ENCODE measurements at places on chromosomes 4 and X.

DNA sequence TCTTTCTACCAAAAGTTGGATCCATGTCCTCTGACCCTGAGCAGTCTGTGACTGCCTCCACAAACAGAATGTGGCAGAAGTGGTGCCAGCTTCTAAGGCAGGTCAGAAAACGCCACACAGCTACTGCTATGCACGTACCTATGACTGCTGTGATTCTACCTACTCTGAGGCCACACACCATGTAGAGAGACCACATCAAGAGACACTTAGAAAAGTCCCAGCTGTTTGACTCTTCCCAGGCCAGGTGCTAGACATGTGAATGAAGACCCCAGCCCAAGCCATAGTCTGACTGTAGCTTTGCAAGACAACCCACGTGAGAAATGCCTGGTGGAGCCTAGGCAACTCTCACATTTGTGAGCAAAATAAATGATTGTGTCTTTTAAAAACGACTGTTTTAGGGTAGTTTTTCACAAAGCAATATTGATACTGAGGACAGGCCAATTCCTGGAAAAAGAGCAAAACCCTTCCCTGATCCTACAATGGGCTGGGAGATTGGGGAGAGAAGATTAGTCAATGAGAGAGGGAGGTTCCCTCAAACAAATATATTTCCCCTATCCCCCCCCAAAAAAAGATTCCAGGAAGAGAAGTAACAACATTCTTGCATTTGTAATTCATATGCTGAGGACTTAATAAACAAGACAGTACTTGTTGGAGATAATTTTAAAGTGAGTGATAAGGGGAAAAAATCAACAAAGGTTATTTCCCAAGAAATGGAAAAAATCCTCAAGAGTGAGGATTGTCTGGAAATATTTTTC lies 33.3 kb downstream of the FRYL start:
- H3K27ac ChIP-seq, result no peak overlapping the region
- H3K4me1 ChIP-seq, result peaks cover 6% of the 10 kb centered on the region
- DNase-seq, result no peak

DNA sequence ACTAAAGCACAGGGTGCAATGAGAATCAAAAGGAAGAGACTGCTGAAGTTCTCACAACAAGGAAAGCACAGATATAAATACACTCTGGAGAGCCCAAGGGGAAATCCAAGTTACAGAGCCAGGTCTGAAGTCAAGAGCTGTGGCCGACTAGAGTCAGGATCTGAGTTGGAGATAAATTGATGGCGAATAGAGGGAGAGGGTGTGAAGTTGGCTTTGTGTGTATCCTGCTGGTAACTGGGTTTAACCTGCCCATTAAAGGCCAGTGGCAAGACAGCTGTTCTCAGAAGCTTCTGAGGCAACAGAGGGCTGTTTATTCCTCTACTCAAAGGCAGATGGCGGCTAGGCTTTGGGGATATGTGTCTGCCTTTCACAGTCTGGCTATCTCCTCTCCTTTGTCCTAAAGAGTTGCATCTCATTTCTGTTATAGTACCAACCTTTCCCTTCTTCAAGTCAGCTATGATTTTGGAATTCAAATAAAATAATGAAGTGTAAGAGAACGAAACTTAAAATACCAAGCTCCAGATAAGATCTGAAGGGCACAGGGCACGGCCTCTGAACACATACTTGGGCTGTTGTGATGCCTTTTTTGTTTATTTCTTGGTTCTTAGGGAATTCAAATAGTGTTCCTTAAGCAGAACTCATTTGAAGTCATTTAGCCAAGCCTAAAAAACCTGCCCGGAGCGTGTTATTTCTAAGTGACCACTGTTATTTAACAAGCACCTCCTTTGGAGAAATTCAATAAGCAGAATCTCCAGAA lies 142.1 kb downstream of the APBB2 start:
- H3K36me3 ChIP-seq, result no peaks in the 10 kb centered on the region
- no peaks in the 10 kb centered on the region for H3K27me3 ChIP-seq
- no peak overlapping the region for H3K4me3 ChIP-seq
- DNase-seq, result no peak

GRCh38 chr4:112889619-112890527 lies 159.6 kb upstream of the ANK2 start:
- no peak overlapping the region for H3K4me3 ChIP-seq
- H3K27me3 ChIP-seq, result no peaks in the 10 kb centered on the region
- H3K27ac ChIP-seq, result no peak overlapping the region
- no peaks in the 10 kb centered on the region for H3K36me3 ChIP-seq
- H3K4me1 ChIP-seq, result no peaks in the 10 kb centered on the region
- no peak for DNase-seq

- H3K27me3 ChIP-seq, result no peaks in the 10 kb centered on the region
- H3K4me3 ChIP-seq, result no peak overlapping the region
- H3K36me3 ChIP-seq, result no peaks in the 10 kb centered on the region
Observed at GRCh38 chrX:110046971-110047370, 44.1 kb downstream of the TMEM164 start.

- DNase-seq, result no peak
- H3K27me3 ChIP-seq, result no peaks in the 10 kb centered on the region
- no peaks in the 10 kb centered on the region for H3K4me1 ChIP-seq
Observed at GRCh38 chr4:168790898-168791297, 219.2 kb downstream of the CBR4 start.

GRCh38 chr4:177266506-177266905 lies 43.2 kb upstream of the NEIL3 start:
- H3K4me3 ChIP-seq, result no peak overlapping the region
- no peak overlapping the region for H3K27ac ChIP-seq
- DNase-seq, result no peak
- no peaks in the 10 kb centered on the region for H3K27me3 ChIP-seq
- H3K36me3 ChIP-seq, result no peaks in the 10 kb centered on the region

DNA sequence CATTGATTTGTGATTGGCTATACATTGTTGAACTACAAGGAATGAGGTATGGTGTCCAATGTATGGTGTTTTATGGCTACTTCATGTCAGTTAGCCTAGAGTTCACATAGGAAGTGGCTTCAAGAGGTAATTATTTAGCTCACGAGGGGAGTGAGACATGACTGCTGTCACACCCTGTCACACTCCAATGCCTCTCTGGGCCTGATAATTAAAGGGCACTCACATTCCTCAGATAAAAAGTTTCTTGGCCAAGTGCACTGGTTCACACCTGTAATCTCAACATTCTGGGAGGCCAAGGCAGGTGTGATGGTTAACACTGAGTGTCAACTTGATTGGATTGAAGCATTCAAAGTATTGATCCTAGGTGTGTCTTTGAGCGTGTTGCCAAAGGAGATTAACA lies 65.0 kb upstream of the DDX60 start:
- no peak for DNase-seq
- peaks cover 52% of the 10 kb centered on the region for H3K36me3 ChIP-seq
- H3K4me3 ChIP-seq, result no peak overlapping the region
- H3K27me3 ChIP-seq, result no peaks in the 10 kb centered on the region

- H3K27me3 ChIP-seq, result no peaks in the 10 kb centered on the region
- H3K4me1 ChIP-seq, result no peaks in the 10 kb centered on the region
- H3K36me3 ChIP-seq, result no peaks in the 10 kb centered on the region
- H3K4me3 ChIP-seq, result no peak overlapping the region
- DNase-seq, result no peak
Observed at GRCh38 chrX:22424919-22425318, 152.2 kb downstream of the CBLL2 start.

- no peaks in the 10 kb centered on the region for H3K27me3 ChIP-seq
- H3K27ac ChIP-seq, result no peak overlapping the region
- H3K4me3 ChIP-seq, result no peak overlapping the region
- no peaks in the 10 kb centered on the region for H3K4me1 ChIP-seq
- no peak for DNase-seq
Observed at GRCh38 chr4:152307669-152308068, 228.2 kb downstream of the FBXW7 start.

DNA sequence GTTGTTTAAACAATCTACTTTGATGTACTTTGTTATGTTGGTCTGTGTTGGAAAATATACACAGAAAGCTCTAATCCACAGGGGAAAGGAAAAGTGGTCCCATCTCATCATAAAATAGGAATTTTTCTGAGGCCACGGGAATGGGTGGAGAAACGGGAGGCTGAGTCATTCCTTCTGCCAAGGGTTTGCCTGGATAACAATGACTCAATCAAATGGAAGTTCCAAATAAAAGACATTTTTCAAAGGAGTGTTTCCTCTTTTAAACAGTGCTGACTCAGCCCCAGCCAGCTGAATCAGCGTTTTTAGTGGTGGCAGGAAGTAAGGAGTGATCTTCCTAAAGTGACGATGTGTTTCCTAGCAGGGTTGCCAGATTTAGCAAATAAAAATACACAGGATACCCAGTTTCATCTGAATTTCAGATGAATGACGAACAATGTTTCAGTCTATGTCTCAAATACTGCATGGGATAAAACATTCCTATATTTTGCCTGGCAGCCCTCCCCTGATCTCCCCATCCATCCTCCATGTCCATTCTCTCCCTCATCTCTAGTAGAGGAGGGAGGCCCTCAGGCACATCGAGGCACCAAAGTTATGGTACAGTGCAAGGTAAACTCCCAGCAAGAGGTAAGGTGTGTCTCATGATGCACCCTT lies 345.4 kb upstream of the GATB start:
- DNase-seq, result no peak
- H3K4me3 ChIP-seq, result no peak overlapping the region
- H3K27me3 ChIP-seq, result no peaks in the 10 kb centered on the region
- peaks cover 53% of the 10 kb centered on the region for H3K4me1 ChIP-seq
- H3K36me3 ChIP-seq, result no peaks in the 10 kb centered on the region

GRCh38 chrX:24085101-24085500 lies 30.3 kb downstream of the EIF2S3 start:
- no peaks in the 10 kb centered on the region for H3K36me3 ChIP-seq
- H3K4me1 ChIP-seq, result no peaks in the 10 kb centered on the region
- no peak for DNase-seq
- H3K27ac ChIP-seq, result no peak overlapping the region
- H3K27me3 ChIP-seq, result no peaks in the 10 kb centered on the region

GRCh38 chrX:155666741-155667140 lies 54.0 kb upstream of the TMLHE start:
- H3K27ac ChIP-seq, result no peak overlapping the region
- no peak for DNase-seq
- no peaks in the 10 kb centered on the region for H3K36me3 ChIP-seq
- H3K4me1 ChIP-seq, result no peaks in the 10 kb centered on the region
- no peaks in the 10 kb centered on the region for H3K27me3 ChIP-seq
- H3K4me3 ChIP-seq, result no peak overlapping the region

DNA sequence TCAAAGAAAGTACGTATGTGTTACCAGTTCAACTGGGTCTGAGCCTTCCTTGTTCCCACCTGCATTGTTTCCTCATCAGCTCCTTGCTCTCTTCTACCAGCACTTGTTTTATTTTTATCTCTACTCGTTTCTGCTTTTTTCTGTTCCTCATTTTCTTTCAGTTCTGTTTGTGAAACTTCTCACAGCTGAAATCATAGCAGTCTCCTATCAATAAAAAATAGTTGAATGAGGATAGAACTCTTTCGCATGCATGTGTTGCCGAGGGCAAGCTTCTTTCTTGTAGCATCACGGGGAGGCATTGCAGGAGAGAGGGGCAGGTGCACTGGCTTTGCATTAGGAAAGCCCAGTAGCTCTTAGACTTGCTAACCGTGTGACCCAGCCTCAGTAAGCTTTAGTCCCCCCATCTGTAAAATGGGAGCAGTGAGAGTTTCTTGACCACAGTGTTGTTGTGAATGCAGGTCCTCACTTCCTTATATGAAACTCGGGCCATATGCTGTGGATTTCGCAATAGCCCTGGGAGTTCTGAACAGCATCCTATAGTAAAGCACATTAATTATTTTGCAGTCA lies 24.7 kb downstream of the OFD1 start:
- H3K4me1 ChIP-seq, result no peaks in the 10 kb centered on the region
- DNase-seq, result no peak
- no peak overlapping the region for H3K4me3 ChIP-seq

- no peak for DNase-seq
- H3K4me1 ChIP-seq, result no peaks in the 10 kb centered on the region
- H3K4me3 ChIP-seq, result no peak overlapping the region
- no peak overlapping the region for H3K27ac ChIP-seq
Observed at GRCh38 chrX:12390301-12390700, 252.0 kb downstream of the FRMPD4 start.

GRCh38 chr4:14771094-14771493 lies 231.2 kb upstream of the CPEB2 start:
- DNase-seq, result no peak
- no peaks in the 10 kb centered on the region for H3K36me3 ChIP-seq
- no peaks in the 10 kb centered on the region for H3K4me1 ChIP-seq
- H3K4me3 ChIP-seq, result no peak overlapping the region
- peaks cover 4% of the 10 kb centered on the region for H3K27me3 ChIP-seq
- no peak overlapping the region for H3K27ac ChIP-seq

DNA sequence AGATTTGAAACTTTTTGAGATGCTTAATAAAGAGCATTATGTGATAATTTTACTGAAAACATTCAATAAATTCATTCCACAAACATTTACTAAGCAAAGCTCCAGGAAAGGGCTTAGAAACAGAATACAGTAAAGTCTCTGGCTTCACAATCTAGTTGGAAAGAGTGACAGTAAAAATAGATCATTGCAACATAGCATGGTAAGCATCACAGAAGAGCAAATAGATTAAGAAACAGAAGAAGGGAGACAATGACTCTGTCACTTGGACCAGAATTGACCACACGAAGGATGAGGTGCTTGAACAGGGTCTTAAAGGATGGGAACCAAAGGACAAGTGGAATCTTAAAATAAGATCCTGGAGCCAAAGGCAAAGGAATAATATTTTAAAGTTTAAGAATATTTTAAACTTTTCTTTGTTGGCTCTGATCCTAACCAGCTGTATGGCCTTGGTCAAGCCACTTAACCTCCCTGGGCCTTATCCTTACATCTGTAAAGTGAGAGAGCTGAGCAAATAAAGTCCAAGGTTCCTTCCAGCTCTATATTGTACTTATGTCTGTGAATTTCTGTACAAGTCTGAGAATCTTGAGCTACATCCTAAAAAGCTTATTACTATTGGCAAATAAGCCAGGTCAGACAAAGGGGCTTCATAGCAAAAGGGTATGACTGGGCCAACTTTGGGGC lies 33.9 kb downstream of the SEC24D start:
- H3K36me3 ChIP-seq, result peaks cover 17% of the 10 kb centered on the region
- H3K4me1 ChIP-seq, result no peaks in the 10 kb centered on the region
- no peak for DNase-seq
- H3K27me3 ChIP-seq, result no peaks in the 10 kb centered on the region

- no peaks in the 10 kb centered on the region for H3K36me3 ChIP-seq
- H3K27me3 ChIP-seq, result no peaks in the 10 kb centered on the region
- H3K4me3 ChIP-seq, result no peak overlapping the region
- no peak for DNase-seq
- no peak overlapping the region for H3K27ac ChIP-seq
Observed at GRCh38 chrX:15600049-15600448, 711 bp downstream of the ACE2 start.

GRCh38 chr4:52843351-52843750 lies 18.8 kb upstream of the RASL11B start:
- DNase-seq, result no peak
- no peaks in the 10 kb centered on the region for H3K4me1 ChIP-seq
- no peak overlapping the region for H3K27ac ChIP-seq
- no peak overlapping the region for H3K4me3 ChIP-seq
- H3K36me3 ChIP-seq, result no peaks in the 10 kb centered on the region
- no peaks in the 10 kb centered on the region for H3K27me3 ChIP-seq

GRCh38 chrX:100600340-100600739 lies 15.6 kb downstream of the TNMD start:
- no peak overlapping the region for H3K4me3 ChIP-seq
- no peaks in the 10 kb centered on the region for H3K36me3 ChIP-seq
- H3K4me1 ChIP-seq, result no peaks in the 10 kb centered on the region
- no peaks in the 10 kb centered on the region for H3K27me3 ChIP-seq
- DNase-seq, result no peak

- no peaks in the 10 kb centered on the region for H3K27me3 ChIP-seq
- H3K36me3 ChIP-seq, result no peaks in the 10 kb centered on the region
- no peak for DNase-seq
- H3K4me1 ChIP-seq, result peaks cover 18% of the 10 kb centered on the region
- no peak overlapping the region for H3K4me3 ChIP-seq
Observed at GRCh38 chr4:152245680-152246079, 290.2 kb downstream of the FBXW7 start.

Data from effector memory CD4-positive, alpha-beta T cell (primary cell).